ENCODE measurements at places on chromosomes 11 and 22. TPM values are rescaled to one million over a fixed set of nuclear protein-coding genes. Genes with fewer than 3 reads are reported as not detected.
A peak's percentile ranks its signal among the peaks of the same experiment; 100 is the strongest.

DNA sequence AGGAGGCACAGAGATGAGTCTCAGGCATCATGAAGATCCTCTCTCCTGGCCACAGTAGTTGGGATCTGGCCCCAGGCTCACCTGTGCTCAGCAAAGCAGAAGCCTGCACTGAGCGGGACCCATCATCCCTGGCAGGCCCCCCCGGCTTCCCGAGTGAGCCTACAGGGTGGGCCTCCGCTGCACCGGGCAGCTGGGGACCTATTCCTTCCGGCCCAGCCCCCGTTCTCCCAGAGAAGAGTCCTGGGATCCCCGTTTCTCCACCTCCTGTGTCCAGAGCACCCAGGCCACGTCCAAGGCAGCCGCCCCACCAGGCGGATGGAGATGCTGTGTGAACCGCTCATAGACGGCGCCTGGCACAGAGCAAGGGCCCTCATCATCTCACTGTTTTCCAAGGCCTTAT lies 52.5 kb downstream of the ANO1 start:
- no peak for DNase-seq

- no peak for DNase-seq
Measured at GRCh38 chr22:44574640-44575380, 76.8 kb upstream of the RTL6 start.

DNA sequence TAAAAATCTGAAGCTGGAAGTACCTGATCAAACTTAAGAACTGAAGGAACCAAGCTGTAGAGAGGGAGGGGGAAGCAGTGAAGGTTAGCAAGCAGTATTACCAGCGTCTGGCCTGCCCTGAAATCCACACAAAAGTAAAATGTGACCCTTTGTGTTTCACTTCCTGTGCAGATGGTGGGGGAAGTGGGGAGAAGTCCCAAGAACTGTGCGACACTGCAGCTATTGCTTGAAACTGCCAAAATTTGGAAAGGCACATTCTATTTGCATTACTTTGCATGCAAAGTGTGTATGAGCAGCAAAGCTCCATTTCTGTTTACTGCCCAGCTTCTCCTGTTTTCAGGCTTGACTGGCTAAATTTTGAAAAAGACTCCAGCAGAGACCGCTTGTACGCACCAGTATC lies 72.1 kb upstream of the BMAL1 start:
- no peak for DNase-seq

DNA sequence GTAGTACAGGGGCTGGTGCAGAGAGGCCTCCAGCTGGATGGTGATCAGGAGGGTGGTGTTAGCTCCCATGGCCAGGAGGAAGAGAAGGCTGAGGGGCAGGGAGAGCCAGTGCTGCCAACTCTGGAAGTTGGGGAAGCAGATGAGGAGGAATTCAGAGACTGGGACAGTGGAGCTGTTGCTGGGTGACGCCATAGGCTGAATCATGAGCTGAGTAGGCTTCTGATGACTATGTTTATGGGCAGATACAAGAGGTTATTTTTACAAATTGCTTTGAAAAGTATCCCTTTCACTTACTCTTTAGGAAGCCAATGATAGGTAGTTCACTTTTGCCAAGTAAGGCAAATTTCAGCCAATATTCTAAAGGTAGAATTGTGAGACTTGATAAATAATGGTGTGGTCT lies 3.1 kb downstream of the OR56A1 start:
- DNase-seq = no peak

- DNase-seq = no peak
Measured at GRCh38 chr11:45294499-45294898, 8.4 kb upstream of the SYT13 start.

- DNase-seq = peak; percentile 79
Measured at GRCh38 chr11:76799066-76799804, 16.1 kb downstream of the TSKU start.

GRCh38 chr11:64531906-64532312 lies 59.1 kb upstream of the SLC22A12 start:
- DNase-seq = no peak

DNA sequence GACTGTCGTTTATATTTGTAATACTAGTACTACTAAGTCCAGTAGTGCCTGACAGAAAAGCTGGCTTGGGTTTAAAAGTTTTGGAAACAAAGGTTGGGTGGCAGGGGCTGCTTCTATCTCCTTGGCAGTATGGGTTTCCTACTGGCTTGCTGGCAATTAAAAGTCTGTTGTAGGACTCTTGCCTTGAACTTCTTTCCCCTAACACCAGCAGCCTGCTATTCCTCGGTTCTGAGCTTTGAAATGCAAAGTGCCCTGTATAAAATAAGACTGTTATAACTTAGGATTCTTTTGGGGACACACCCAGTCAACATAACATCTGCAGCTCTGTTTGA lies 1.3 kb downstream of the RNF169 start:
- DNase-seq = no peak

- no peak for DNase-seq
Measured at GRCh38 chr22:24706054-24706453, 68.5 kb downstream of the PIWIL3 start.

DNA sequence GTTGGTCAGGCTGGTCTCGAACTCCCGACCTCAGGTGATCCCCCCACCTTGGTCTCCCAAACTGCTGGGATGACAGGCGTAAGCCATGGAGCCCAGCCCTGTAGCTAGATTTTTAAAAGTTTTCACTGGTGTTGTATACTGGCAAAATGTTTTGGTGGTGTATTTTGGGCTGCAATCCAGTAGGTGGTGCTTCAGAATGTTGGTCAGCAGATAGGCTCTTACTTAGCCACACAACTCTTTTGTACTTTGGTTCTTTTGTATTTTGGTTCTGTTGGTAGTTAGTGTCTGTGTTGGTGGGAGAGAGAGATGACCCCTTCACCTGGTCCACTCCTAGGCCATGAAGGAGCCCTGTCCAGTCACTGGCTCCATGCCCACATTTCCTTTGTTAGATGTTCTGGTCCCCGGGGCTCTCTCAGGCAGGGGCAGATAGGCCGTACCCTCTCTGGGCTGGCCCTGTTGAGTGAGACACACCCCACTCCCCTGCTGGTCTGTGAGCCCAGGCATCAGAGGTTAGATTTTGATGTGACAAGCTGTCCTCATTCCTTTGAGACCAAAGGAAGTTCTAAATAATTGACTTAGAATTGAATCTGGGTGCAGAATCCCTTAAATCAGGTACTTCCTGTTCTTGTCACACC lies 123.8 kb downstream of the DDX10 start:
- no peak for DNase-seq

DNA sequence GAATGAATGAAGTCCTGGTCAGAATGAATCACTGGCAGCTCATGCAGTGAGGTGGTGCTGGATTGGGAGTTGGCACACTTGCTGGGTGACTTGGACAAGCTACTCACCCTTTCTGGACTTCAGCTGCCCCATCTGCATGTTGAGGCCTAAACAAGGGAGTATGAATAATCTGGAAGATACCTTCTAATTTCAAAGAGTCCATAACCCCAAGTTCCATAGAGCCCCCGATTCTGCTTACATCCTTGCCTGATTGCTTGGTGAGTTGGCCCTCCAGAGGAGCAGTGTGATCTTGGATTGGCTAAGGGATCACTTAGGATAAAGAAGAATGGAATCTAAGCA lies 18.3 kb upstream of the ACCSL start:
- DNase-seq = no peak

GRCh38 chr22:30270832-30271231 lies 4.2 kb upstream of the OSM start:
- no peak for DNase-seq

GRCh38 chr11:117752071-117752470 lies 44.9 kb downstream of the DSCAML1 start:
- no peak for DNase-seq

GRCh38 chr11:16749666-16750065 lies 11.2 kb downstream of the C11orf58 start:
- no peak for DNase-seq

DNA sequence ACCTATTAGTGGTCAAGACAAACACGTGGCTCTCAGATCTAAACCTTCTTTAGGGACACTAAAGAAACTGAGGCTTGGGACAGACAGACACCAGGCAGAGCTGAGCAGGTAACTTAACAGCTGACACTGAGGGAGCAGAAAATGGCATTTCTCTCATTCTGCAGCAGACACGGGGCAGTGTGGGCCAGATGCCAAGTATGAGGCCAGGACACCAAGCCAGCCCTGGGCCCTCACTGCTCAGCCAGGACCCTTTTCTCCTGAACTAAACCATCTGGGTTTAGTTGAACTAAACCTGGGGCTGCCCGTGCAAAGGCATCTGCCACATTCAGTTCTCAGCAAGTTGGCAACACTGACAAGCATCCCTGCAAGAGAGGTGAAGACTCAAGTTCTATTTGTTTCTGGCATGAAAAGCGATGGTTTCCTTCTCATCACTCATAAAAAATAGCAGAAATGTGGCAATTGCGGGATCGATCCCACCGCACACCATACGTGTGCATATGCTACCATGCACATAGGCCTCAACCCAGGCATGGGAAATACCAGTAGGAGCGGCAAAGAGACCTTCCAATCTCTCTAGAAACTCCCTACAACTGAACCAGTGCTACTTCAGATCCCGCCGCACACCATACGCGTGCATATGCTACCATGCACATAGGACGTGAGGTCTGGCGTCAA lies 100.1 kb upstream of the BID start:
- no peak for DNase-seq

GRCh38 chr11:131534611-131535010 lies 164.2 kb downstream of the NTM start:
- DNase-seq = no peak

DNA sequence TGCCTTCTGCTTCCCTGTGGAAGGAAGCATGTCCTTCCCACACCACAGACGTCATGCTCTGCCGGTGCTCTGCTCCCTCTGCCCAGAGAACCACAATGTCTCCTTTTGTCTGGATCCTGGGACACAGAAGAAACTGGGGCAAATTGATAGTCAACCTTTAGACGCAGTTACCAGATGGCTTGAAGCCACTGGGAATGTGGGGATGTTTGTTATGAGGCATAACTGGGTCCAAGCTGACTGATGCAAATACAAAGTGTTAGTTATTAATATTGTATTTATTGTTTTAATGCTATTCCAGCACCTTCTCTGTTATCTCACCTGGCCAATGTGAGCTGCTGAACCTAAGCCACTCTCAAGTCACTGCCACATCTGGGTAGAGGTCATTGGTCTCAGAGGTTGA lies 322.2 kb downstream of the SHANK2 start:
- no peak for DNase-seq

GRCh38 chr22:45709060-45709739 lies 37.6 kb downstream of the ATXN10 start:
- DNase-seq = no peak

- no peak for DNase-seq
Measured at GRCh38 chr22:46142548-46143490, 7.5 kb upstream of the PPARA start.

DNA sequence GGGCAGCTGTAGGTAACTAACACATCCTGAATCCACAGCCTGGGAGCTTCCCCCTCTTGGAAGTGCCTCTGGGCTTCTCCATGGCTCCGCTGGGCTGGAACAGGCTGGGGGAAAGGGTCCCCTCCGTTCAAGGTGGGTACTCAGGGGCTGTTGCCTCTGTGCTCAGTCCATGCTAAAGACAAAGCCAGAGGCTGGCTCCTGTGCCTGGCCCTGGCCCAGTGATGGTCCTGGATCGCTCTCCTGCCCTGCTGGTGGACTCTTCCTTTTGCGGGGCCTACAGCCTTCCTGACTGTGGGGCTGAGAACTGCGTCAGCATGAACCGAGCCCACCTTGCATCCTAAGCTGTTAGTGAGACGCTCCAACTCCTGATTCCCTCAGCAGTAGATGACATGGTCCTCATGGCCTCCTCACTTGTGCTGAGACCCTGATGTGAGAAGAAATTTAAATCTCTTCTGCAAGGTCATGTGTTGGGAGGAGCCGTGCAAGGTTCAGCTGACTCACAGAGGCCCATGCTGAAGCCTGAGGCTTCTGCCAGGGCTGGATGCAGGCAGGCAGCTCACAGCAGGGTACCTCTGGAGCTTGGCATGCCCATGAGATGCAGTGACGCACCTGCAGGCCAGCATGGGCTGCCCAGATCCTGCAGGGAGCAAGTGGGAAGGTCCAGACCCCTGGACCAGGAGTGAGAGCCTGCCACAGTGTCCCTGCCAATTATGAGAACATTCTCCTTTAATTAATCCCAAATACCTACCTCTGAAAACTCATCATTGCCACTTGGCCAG lies 1285.5 kb downstream of the TBC1D22A start:
- DNase-seq = no peak

The TYR gene
- polyA plus RNA-seq = not detected

The TRPM5 gene
- not detected for polyA plus RNA-seq

The SMTNL1 gene
- 0.36 TPM for polyA plus RNA-seq

The TEX54 gene
- 2.1 TPM for polyA plus RNA-seq

The BARX2 gene
- polyA plus RNA-seq = not detected

The ROBO3 gene
- polyA plus RNA-seq = 4.6 TPM

The SAA4 gene
- polyA plus RNA-seq = not detected
